ENCODE measurements at places on chromosomes 3 and 15.

DNA sequence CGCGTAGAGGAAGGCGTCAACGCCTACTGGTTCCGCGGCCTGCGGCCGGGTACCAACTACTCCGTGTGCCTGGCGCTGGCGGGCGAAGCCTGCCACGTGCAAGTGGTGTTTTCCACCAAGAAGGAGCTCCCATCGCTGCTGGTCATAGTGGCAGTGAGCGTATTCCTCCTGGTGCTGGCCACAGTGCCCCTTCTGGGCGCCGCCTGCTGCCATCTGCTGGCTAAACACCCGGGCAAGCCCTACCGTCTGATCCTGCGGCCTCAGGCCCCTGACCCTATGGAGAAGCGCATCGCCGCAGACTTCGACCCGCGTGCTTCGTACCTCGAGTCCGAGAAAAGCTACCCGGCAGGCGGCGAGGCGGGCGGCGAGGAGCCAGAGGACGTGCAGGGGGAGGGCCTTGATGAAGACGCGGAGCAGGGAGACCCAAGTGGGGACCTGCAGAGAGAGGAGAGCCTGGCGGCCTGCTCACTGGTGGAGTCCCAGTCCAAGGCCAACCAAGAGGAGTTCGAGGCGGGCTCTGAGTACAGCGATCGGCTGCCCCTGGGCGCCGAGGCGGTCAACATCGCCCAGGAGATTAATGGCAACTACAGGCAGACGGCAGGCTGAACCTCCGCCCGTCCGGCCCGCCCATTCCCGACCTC is 4.1 kb downstream of the ISLR2 start:
- no peaks in the 10 kb centered on the region for H3K36me3 ChIP-seq
- H3K27ac ChIP-seq: no peak overlapping the region
- H3K4me1 ChIP-seq: peaks cover 15% of the 10 kb centered on the region
- no peak overlapping the region for H3K4me3 ChIP-seq

- no peaks in the 10 kb centered on the region for H3K27me3 ChIP-seq
- DNase-seq: no peak
- H3K36me3 ChIP-seq: no peaks in the 10 kb centered on the region
Measured at GRCh38 chr3:55893045-55893664, 406.0 kb upstream of the WNT5A start.

DNA sequence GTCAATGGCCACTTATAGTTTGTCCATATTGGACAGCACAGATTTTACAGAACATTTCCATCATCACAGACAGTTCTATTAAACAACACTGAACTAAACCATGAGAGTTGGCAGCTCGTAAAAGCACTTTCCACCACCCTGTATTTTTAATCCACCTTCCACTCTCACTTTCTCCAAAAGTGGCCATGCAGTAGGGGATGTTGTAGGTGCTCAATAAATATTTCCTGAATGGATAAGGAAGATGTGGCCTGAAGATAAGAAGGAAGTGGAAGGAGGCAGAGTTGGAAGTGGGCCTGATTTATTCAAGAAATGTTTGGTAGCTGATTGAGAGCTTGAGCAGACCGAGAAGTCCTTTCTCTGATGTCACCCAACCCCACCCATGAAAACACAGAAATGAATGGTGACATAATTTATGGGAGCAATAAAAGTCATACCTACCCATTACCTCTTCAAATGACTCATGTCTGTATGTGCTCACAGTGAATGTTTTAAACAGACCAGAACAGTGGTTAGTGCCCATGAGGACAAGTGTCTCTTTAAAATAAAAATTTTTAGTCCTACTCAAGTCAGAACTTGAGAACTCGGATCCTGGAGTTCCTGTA is 39.6 kb upstream of the CTNNB1 start:
- no peaks in the 10 kb centered on the region for H3K36me3 ChIP-seq
- H3K4me1 ChIP-seq: no peaks in the 10 kb centered on the region
- H3K4me3 ChIP-seq: no peak overlapping the region
- no peak overlapping the region for H3K27ac ChIP-seq

DNA sequence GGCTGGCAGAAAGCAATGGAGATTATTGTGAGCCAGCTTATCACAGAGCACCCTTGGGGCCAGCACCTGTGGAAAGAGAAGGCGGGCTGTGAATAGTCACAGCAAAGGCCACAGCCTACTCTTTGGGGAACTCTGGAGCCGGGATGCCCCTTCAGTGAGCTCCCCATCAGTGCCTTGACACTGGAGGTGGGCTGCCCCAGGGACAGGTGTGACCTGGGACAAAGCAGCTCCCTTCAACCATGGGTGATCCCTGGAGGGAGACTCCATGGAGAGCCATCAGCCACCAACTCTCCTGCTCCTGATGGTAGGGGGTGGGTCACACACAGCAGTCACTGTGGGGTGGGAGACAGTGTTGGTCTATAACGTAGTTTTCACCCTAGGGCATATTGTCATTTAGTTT is 5.8 kb downstream of the TTC21A start:
- H3K27me3 ChIP-seq: no peaks in the 10 kb centered on the region
- no peak overlapping the region for H3K4me3 ChIP-seq
- H3K4me1 ChIP-seq: peaks cover 5% of the 10 kb centered on the region
- H3K27ac ChIP-seq: no peak overlapping the region

GRCh38 chr3:126679831-126680666 is 24.0 kb upstream of the CHCHD6 start:
- H3K36me3 ChIP-seq: no peaks in the 10 kb centered on the region
- peaks cover 5% of the 10 kb centered on the region for H3K27me3 ChIP-seq
- no peak overlapping the region for H3K27ac ChIP-seq
- no peak for DNase-seq
- H3K4me3 ChIP-seq: no peak overlapping the region

GRCh38 chr15:39154776-39155175 is 426.1 kb upstream of the THBS1 start:
- no peaks in the 10 kb centered on the region for H3K4me1 ChIP-seq
- H3K4me3 ChIP-seq: no peak overlapping the region
- H3K36me3 ChIP-seq: no peaks in the 10 kb centered on the region
- H3K27ac ChIP-seq: no peak overlapping the region
- H3K27me3 ChIP-seq: peaks cover 4% of the 10 kb centered on the region

- peak overlapping the region; percentile 72 for H3K27ac ChIP-seq
- DNase-seq: no peak
- peaks cover 79% of the 10 kb centered on the region for H3K4me1 ChIP-seq
- H3K4me3 ChIP-seq: no peak overlapping the region
- H3K36me3 ChIP-seq: no peaks in the 10 kb centered on the region
- H3K27me3 ChIP-seq: no peaks in the 10 kb centered on the region
Measured at GRCh38 chr15:67082007-67082536, 16.7 kb downstream of the SMAD3 start.

GRCh38 chr3:131690800-131691199 is 188.0 kb upstream of the MRPL3 start:
- no peaks in the 10 kb centered on the region for H3K27me3 ChIP-seq
- H3K4me1 ChIP-seq: no peaks in the 10 kb centered on the region
- no peaks in the 10 kb centered on the region for H3K36me3 ChIP-seq
- no peak for DNase-seq
- H3K4me3 ChIP-seq: no peak overlapping the region

GRCh38 chr15:38905632-38906031 is 341.0 kb upstream of the RASGRP1 start:
- no peaks in the 10 kb centered on the region for H3K36me3 ChIP-seq
- DNase-seq: no peak
- H3K4me3 ChIP-seq: no peak overlapping the region
- H3K27ac ChIP-seq: no peak overlapping the region
- no peaks in the 10 kb centered on the region for H3K4me1 ChIP-seq
- H3K27me3 ChIP-seq: no peaks in the 10 kb centered on the region

DNA sequence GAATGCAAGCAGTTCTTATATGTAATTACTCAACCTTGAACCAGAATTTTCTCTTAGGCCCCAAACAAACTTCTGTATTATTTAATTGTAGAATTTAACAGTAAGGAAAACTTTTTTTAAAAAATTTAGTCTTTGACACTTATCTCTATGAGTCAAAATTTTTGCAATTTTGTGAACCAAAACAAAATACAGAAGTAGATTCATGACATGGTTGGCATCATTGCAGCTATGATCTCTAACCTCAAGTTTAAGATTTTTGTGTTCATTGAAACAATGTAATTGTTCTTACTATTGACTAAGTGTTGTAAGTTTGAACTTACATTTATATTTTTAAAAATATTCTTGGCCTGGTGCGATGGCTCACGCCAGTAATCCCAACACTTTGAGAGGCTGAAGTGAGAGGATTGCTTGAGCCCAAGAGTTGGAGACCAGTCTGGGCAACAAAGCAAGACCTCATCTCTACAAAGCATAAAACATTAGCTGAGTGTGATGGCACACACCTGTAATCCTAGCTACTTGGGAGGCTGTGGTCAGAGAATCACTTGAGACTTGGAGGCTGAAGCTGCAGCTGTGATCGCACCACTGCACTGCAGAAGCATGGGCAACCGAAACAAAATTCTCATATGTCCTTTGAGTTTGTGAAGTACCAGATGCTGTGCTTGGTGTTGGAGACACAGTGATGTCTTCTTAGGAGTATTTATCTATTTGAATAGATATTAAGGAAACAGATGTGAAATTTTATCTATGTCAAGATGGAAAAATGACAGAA is 39.7 kb downstream of the STT3B start:
- no peaks in the 10 kb centered on the region for H3K27me3 ChIP-seq
- peaks cover 29% of the 10 kb centered on the region for H3K4me1 ChIP-seq
- DNase-seq: no peak
- H3K27ac ChIP-seq: no peak overlapping the region
- no peak overlapping the region for H3K4me3 ChIP-seq
- no peaks in the 10 kb centered on the region for H3K36me3 ChIP-seq

DNA sequence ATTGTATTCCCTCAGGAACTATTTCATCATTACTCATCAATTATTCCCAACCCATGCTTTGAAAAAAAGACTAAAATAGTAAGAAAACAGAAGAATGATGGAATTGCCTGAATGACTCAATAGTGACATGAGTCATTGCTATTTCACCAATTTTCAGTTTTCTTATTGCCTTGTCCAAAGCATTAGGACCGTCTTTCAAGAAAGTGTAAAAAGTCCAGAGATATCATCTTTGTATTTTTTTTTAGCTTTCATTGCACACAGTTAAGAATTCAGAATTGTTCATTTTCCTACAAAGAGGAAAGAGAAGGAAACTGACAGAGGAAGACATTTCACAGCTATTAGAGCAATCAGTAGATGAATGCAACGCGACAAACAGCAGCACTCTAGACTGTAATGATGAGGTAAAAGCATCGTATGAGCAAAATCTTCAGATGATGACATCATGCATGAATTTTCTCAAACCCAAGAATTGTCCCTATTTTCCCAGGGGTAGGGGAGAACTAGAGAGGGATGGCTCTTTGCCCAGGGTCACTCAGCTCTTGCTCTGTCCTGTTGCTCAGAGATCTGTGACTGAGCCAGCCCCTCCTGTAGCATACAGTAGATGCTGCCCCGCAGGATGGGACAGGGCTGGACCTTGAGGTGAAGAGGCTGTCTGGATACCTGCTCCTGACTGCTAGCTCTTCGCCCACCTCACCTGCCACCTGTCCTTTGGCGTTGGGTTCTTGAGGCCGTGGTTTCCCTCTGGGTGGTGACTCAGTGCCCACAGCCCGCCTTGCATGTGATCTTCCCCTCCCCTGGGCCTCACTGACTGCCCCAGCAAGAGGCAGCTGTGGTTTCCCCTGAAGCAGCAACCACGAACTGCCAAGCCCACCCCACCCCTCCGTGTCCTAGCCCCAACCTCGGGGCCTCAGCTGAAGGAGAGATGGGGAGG is 84.8 kb downstream of the PPCDC start:
- DNase-seq: peak; percentile 34
- no peak overlapping the region for H3K4me3 ChIP-seq
- H3K27ac ChIP-seq: no peak overlapping the region
- no peaks in the 10 kb centered on the region for H3K27me3 ChIP-seq
- H3K36me3 ChIP-seq: no peaks in the 10 kb centered on the region
- peaks cover 8% of the 10 kb centered on the region for H3K4me1 ChIP-seq

GRCh38 chr15:79314186-79314585 is 3.3 kb downstream of the TMED3 start:
- H3K27me3 ChIP-seq: no peaks in the 10 kb centered on the region
- H3K27ac ChIP-seq: no peak overlapping the region
- peaks cover 11% of the 10 kb centered on the region for H3K4me1 ChIP-seq
- no peak overlapping the region for H3K4me3 ChIP-seq

DNA sequence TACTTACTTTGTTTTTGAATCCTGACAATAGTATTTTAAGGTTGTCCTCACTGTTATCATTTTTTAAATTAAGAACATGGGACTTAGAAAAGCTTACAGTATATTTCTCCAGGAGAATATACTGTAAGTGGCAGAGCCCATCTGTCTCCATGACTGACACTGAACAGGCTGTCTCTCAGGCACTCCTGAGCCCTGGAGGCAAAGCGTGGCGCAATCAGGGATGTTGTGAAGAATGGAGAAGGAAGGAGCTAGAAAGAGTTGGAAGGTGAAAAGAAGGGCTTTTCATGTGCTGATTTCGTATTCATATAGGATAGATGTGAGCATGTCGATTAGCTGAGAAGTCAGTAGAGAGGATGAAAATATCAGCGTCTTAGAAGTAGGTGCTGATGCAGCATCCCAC is 41.5 kb downstream of the FGF12 start:
- H3K27me3 ChIP-seq: no peaks in the 10 kb centered on the region
- no peak overlapping the region for H3K27ac ChIP-seq
- no peak overlapping the region for H3K4me3 ChIP-seq
- H3K36me3 ChIP-seq: no peaks in the 10 kb centered on the region

GRCh38 chr3:59580996-59581395 is 531.2 kb upstream of the CFAP20DC start:
- no peaks in the 10 kb centered on the region for H3K36me3 ChIP-seq
- no peak overlapping the region for H3K4me3 ChIP-seq
- no peak for DNase-seq
- no peaks in the 10 kb centered on the region for H3K27me3 ChIP-seq
- H3K4me1 ChIP-seq: no peaks in the 10 kb centered on the region
- H3K27ac ChIP-seq: no peak overlapping the region

DNA sequence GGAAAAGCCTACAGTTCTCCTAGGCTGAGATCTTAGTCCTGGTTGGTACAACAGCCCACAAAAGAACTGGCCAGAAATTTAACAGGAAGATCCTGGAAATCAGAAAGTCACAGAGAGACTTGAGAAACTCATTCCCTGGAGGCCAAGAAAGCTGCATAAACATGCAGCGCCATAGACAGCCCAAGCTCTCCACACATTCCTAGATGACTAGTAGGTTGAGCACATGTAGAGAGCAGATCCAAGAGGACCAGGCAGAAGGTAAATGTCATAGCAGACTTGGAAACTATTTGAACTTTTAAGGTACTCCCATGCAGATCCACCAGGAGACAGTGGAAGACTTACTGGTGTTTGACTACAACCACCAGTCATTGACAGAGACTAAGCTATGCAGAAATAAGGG is 18.4 kb downstream of the KBTBD12 start:
- no peak overlapping the region for H3K4me3 ChIP-seq
- H3K27ac ChIP-seq: no peak overlapping the region
- peaks cover 4% of the 10 kb centered on the region for H3K27me3 ChIP-seq
- no peak for DNase-seq
- no peaks in the 10 kb centered on the region for H3K4me1 ChIP-seq

DNA sequence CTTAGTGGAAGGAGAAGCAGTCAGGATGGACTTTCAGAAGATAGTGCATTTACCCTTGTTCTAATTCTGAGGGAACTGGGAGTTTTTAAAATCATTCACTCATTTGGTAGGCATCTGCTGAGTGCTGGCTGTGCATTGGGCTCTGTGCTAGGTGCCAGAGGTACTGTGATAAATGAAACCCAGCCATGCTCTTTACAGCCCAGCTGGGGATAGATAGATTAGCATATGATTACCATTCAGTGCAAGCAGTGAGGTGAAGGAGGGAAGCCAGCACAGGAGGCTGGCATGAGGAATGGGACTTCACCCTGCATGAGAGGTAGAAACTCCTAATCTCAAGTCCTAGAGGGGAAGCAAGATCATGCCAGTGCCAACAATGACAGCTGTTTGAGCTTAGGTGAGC is 361.9 kb upstream of the TRIM42 start:
- no peak overlapping the region for H3K4me3 ChIP-seq
- no peaks in the 10 kb centered on the region for H3K36me3 ChIP-seq
- H3K27me3 ChIP-seq: peaks cover 5% of the 10 kb centered on the region
- DNase-seq: no peak
- no peaks in the 10 kb centered on the region for H3K4me1 ChIP-seq

Data from effector memory CD4-positive, alpha-beta T cell (primary cell).